Gastroesophageal sphincter (tissue), 4 donors: ENCODE measurements at places on chromosomes 2 and 18. TPM values are rescaled to one million over a fixed set of nuclear protein-coding genes. Genes with fewer than 3 reads are reported as not detected.

- ATAC-seq: peak; percentile 29
Observed at GRCh38 chr2:241273210-241274020, 42.1 kb downstream of the HDLBP start.

DNA sequence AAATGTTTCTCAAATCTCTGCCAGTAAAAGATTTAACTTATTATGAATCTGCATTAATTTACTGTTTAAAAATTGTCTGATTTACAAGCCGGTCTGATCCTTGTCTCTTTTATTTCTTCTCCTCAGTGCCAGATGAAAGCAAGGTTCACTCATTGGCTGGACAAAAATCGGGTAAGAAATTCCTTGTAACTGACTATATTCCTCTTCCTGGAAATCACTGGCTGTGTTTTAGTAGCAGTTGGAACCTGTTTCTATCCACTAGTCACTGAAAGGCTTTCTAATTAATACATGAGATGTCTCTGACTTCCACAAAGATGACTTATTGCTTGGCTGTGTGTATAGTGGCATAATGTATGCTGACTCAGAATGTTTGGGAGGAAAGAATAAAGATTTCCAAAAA lies 436.6 kb upstream of the NRP2 start:
- peak; percentile 46 for ATAC-seq

GRCh38 chr2:199458806-199459285 lies 1.1 kb upstream of the SATB2 start:
- ATAC-seq: peak; percentile 30

DNA sequence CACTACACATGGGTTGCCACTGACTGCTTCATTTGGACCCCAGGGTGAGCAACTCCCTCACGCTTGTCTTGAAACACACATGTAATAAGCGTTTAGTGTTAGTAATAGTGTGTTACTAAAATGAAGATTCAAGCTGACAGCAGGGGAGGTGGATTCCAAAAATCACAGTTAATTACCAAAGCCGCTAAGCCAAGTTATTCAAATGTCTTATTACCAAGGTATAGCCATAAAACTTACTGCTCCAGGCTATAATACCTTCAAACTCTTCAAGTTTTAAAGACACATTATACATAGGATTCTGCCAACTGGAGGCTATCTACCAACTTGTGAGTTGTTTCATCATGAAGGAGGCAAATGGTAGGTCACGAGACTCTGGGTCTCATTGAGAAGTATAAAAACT lies 2.9 kb downstream of the LPIN2 start:
- no peak for ATAC-seq

DES gene
- 17,655 TPM for total RNA-seq

GRCh38 chr2:63881205-63881604 lies 39.5 kb downstream of the UGP2 start:
- ATAC-seq: no peak

STAMBP gene
- 82.0 TPM for total RNA-seq

- ATAC-seq: no peak
Observed at GRCh38 chr2:158664987-158665386, 130.1 kb upstream of the DAPL1 start.

DNA sequence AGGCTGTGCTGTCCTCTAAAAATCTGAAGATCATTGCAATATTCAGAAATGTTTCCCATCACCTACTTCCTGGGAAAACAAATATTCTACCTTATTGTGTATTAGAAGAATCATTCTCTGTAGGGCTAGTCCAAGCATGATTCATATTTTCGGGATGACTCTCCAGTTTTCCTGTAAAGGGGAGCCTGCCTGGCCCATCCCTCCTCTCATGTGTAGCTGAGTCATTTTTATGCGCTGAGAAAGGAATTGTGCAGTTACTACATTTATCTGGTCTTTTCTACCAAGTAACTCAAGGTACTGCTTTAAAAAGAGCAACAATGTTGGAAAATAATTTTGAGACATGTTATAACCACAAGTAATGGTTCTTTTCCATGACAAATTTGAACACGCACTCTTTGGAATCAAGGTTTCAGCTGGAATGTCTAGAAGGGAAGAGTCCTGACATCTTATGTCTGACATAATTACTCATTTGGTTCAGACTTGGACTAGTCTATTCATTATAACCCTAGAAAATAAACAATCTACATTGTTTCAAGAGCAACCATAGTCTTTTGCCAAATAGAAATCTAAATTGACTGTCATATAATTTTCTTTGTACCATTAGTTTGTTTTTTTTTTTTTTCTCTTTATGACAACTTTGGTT lies 6.6 kb downstream of the DSG3 start:
- no peak for ATAC-seq

DNA sequence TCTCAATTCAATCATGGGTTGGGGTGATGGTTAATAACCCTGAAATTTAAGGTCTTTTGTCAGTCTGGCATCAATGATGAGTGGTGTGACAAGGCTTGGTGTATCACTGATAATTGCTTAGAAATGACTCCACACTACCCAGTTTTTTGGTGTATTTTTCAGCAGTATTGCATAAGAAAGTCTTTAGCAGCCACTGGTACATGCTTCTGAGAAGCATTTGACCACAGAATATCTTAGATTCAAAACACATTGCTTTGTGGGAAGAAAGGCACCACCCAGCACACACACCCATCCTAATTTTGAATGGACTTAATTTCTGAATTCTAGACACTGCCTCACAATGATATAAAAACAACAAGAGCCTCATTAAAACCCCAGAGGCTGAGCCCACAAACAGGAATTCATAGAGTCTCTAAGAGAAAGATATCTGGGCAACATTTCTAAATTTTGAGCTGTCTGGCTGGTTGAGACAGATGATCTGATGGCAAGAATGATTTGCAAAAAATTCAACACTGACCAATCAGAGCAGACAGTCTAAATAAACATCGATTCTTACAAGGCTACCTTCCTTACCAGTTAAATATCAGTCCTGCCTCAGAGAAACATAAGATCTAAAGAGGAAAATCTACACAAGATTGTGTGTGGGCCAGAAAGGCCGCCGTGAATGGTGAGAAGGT lies 114.7 kb upstream of the CYP1B1 start:
- ATAC-seq: peak; percentile 32

DNA sequence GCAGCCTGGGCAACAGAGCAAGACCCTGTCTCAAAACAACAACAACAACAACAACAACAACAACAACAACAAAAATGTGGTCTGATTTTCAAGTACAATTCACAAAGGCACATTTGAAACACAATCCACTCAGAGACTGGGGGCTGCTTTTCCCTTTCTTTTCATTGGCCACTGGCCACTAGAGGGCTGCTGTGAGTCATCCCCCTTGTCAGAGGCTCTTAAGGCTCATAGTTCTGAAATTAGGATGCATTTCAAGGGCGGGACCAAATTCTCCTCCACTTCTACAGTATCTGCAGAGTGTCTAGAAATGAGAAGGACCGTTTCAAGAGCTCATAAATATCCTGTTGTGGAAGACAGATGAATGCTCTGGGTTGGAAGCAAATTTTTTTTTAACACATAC lies 285.4 kb downstream of the NRXN1 start:
- ATAC-seq: no peak

ASB18 gene
- total RNA-seq: not detected

GRCh38 chr18:49071778-49072177 lies 121.0 kb upstream of the SMAD7 start:
- ATAC-seq: no peak

GRCh38 chr18:11009869-11010268 lies 139.5 kb downstream of the PIEZO2 start:
- no peak for ATAC-seq

DNA sequence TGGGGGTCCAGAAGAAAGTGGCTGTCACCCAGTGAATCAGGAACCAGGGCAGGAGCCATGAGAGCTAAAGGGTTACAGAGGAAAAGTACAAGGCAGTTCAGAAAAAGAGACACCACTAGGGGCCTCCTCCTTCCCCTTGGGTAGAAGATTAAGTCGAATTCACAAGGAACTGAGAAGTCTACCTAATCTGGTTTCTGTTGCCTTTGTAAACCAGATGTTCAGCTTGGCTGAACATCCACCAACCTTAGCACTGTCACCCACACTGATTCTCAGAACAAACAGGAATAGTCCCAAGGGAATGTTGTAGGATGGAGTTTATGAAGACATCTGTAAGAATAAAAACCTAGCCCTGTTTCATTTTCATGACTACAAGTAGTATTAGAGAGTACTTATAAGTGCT lies 90.4 kb upstream of the NOSTRIN start:
- ATAC-seq: no peak
